NCI-H187 (cell line): ENCODE measurements at places on chromosomes 1 and 21.
A peak's percentile ranks its signal among the peaks of the same experiment; 100 is the strongest.

DNA sequence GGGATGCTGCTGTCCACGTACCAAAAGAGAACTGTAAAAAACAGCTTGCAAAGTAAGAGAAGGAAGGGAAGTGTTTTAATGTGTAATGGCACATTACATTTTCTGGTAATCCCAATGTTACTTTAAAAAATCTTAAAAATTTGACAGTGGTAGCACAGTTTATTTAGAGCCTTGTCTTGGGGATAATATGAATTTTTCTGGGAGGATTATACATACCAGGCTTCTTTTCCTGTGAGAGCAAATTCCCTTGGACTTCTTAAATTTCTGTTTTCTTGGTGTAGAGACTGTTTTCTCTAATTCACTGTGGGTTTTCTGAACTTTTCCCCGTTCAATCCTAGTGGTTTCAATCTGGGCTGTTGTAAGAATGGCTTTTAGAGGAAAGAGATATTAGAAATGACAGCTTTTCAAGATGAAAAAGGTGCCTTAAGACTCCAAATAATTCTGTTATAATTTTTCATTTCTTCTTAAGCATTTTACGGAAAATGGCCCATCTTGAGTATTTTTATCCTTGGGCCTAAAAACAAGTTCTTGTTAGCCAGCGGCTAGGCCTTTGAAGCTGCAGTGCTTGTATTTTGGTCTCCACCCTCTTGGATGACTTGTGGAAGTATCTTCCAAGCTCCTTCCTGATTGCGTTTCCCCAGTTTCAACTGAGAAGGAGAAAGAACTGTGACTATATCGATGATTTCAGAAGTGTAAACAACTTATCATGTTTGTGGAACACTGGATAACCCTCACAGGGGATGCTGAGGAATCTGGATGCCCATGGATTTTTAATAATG lies 70.0 kb downstream of the LEPR start:
- no peak for DNase-seq

DNA sequence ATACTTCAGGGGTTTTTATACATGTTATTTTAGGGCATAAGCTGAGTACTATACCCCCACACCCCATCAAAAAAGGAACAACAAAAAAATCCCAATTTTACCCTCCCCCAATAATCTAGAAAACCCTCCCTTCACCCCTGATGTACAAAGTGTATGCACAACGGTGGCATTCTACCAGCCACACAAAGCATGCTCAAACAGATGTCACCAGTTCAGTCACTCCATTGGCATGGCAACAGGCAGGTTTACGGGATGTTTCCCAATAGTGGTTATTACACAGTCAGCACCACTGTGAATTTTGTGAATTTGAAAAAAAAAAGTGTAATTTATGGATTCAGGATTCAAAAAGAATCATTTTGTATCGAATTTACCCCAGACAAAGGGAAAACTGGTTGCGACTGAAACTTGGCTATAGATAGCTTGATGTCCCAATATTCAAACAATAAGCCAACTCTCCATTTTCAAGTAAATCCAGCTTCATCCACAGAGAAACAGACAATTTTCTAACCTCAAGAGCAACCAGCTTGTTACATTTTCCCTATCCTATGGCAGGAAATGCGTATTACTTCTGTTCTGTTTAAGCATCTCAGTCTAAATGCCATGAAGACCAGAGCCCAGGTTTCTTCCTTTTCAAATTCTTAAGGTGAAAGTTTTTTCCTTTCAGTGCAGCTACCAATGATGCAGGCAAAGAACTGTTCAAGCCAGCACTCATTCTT lies 34.0 kb upstream of the SLC45A3 start:
- no peak for DNase-seq

DNA sequence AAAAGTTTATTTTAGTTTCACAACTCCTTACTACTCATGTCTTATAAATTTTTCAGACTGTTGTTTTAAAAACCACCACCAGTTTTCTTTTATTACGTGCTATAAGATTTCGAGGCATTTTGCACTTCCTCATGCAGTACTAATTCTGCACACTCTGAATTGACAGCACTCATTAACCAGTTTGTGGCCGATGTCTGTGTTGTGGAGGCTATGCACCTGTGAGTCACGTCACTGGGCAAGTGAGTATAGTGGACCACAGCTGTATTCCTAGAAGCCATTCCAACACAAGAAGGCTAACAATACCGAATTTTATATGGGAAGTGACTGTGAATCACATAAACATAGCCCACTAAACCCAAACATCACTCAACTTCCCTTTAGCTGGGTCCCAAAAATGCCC lies 21.0 kb upstream of the SPATA6 start:
- no peak for DNase-seq

DNA sequence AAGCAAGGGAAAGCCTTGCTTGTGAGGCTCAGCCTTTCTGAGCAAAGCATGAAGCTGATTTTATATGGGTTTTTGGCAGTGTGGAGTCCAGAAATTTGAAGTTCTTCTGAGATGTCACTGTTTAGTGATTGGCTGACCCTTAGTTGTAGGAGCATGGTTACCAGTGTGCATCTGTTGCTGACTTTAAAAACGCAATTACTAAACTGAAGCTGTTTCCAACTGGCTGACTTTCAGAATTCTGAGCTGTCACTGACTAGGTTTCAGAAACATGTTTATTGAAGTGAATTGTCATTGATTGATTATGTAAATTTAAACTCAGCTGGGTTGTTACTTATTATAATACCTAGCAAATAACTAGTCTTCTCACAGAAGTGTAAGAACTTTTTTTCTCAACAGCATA lies 89.4 kb downstream of the PDE4B start:
- no peak for DNase-seq

DNA sequence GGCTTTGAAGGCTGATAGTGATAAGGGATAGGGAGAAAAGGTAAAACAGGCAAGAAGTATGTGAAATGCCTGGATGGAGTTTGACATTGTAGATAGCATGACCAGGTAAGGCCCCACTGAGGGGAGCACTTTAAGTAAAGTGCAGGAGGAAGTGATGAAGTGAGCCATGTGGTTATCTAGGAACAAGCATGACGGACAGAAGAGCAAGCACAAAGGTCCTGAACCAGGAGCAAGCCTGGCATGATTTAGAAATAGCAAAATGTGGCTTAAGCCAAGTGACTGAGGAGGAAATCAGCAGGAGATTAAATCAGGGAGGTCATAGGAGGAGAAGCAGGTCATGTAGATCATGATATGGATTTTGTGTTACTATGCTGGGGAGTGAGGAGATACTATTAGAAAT lies 129.2 kb downstream of the GLUL start:
- no peak for DNase-seq

DNA sequence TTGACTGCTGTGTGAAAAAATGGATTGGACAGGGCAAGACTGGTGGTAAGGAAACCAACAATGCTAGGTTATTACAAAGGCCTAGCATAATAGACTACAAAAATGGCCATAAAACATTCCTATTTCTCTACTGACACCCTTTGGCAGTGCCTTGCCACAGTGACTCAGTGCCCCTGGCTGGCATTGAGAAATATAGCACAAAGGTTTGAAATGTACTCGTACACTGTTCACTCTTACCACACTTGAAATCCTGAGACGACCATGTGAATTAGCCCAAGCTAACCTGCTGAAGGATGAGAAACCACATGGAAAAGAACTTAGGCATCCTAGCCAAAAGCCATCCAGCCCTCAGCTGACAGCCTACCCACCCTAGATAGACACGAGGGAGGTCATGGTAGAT lies 149.8 kb upstream of the PALMD start:
- no peak for DNase-seq

DNA sequence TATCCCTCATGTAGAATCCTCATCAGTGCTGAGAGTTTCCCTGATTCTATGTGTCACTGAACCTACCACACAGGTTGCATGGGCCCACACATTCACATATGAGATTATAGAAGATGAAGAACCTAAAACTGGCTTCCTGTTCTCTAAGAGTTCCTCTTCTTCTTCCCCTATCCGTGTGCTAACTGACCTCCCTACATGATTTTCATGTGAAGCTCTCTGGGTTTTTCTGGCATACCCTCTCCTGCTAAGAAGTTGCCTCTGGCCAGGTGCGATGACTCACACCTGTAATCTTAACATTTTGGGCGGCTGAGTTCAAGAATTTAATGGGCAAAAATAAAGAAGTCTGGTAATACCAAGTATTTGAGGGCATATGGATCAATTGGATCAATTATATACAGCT lies 5.5 kb upstream of the CD244 start:
- DNase-seq: no peak

- DNase-seq: no peak
Observed at GRCh38 chr1:19254416-19254815, 2.8 kb downstream of the MRTO4 start.

GRCh38 chr1:30719406-30720270 lies 3.7 kb downstream of the MATN1 start:
- DNase-seq: no peak

DNA sequence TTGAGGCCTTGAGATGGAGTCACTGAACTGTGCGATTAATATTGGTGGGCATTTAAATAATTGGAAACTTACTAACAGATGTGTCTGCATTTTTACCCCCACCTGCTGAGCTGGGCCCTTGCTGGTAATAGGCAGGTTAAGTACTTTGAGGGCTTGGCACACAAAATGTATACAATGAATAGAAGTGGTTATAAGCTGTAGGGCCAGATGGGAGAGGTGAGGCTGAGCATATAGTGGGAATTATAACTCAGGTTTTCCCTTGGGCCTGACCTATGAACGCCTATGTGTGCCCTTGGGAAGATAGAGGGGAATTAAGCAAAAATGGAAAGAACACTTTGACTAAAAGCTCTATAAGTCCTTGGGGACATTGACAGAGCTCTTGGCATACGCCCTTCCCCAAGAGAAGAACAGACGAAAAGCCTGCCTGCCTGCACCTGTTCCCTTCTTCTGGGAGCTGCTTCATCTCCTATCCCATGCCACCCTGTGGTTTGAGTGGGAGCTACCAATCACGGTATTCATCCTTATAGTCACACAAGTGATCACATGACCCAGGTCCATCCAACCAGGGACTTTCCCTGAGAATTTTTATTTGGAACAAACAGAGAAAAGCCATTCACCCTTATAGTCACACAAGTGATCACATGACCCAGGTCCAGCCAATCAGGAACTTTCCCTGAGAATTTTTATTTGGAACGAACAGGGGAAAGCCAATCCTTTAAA lies 260.7 kb upstream of the CSF3R start:
- no peak for DNase-seq

DNA sequence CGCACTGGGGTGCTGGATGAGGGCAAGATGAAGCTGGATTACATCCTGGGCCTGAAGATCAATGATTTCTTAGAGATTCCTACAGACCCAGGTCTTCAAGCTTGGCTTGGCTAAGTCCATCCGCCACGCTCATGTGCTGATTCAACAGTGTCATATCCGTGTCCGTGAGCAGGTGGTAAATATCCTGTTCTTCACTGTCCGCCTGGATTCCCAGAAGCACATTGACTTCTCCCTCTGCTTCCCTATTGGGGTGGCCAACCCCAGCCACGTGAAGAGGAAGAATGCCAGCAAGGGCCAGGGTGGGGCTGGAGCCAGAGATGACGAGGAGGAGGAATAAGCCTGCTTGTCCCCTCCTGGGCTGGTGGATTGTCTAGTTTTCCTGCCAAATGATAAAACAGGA lies 2.2 kb upstream of the CBR3 start:
- DNase-seq: no peak

DNA sequence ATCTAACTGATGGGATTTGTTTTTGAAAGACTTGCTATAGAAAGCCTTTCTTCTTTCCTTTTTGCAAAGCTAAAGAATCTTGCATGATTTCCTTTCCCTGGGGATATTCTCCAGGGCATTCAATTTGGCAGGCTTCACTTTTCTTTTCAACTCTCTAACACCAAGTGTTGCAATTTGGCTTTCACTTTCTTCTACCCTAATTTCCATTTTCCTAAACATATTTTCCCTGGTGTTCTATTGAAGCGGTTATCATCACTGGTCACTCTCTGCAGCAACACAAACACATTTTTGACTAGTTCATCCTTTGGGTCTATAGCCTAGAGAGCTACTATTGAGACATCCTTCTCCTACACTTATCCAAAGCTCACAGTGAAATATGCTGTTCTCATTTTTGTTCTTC lies 424.5 kb downstream of the NEGR1 start:
- DNase-seq: no peak

DNA sequence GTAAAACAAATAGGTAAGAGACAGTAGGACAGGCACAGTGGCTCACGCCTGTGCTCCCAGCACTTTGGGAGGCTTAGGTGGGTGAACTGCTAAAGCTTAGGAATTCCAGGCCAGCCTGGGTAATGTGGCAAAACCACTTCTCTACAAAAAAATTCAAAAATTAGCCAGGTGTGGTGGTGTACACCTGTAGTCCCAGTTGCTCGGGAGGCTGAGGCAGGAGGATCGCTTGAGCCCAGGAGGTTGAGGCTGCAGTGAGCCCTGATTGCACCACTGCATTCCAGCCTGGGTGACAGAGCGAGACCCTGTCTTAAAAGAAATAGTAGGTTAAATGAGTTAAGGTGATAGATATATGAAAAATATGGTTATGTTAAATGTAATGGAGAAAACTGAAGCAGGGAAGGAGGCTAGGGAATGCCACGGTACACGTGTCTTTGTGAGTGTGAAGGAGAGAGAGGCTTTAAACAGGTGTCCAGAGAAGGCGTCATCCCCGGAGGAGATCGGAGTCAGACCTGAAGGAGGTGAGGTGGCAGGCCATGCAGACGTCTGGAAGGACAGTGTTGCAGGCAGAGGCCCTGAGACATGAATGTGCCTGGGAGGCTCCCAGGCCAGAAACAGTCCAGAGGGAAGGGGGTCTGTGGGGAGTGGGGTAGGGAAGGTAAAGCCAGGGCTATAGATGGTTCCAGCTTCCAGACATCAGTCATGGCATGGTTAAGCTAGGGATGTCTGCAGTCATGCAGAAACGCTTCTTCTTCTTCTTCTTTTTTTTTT lies 7.2 kb upstream of the RIPPLY3 start:
- no peak for DNase-seq

- DNase-seq: peak; percentile 95
Observed at GRCh38 chr1:153783233-153784190, 8.3 kb downstream of the SLC27A3 start.

- no peak for DNase-seq
Observed at GRCh38 chr1:43441894-43442637, 11.7 kb downstream of the HYI start.

DNA sequence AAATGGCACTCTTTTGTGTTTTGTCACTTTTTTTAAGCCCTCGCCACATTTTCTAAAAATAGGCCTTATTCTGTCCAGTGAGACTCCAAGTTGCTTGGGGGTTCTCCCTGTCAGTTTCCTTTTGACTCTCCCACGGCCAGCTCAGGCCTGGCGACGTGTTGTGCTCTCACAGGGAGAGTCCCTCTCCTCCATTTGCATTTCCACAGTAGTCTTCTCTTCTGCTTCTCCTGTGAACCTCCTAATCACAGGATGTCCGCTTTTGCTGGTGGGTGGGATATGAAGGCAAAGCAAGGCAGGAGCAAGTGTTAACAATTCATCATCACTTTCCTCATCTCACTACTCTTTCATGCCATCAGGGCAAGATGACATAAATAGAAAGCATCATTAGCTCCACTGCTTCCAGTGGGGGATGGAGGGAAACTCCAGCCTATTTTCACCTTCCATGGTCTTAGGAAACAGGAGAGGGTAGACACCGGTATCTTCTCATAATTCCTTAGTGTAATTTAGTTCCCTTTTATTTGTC lies 99.8 kb downstream of the INTS7 start:
- DNase-seq: no peak
